Mesothelial cell of epicardium (in vitro differentiated cells): ENCODE measurements at places on chromosomes 2 and 18.

DNA sequence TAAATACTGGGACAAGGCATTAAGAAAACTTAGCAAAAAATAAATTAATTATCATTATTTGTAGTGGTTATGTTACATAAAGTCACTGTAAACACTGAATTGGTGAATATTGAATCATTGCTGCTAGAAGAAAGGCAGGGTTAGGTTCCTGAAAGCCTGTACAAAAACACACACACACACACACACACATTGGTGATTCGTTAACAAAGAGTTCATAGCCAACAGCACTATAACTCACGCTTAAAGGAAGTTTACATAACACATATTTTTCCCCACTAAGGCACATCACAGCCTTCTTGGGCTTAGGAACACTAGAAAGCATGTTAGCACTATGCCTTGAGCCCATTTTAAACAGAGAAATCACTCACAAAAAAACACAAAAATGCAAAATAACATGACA is 690.0 kb upstream of the PIK3C3 start:
- H3K27me3 ChIP-seq = no peaks in the 10 kb centered on the region
- no peak overlapping the region for H3K27ac ChIP-seq
- DNase-seq = no peak
- no peaks in the 10 kb centered on the region for H3K36me3 ChIP-seq

GRCh38 chr2:26430826-26431225 is 29.1 kb downstream of the DRC1 start:
- H3K27me3 ChIP-seq = no peaks in the 10 kb centered on the region
- no peak overlapping the region for H3K27ac ChIP-seq
- H3K36me3 ChIP-seq = no peaks in the 10 kb centered on the region
- no peak overlapping the region for H3K4me3 ChIP-seq
- H3K4me1 ChIP-seq = peaks cover 23% of the 10 kb centered on the region

DNA sequence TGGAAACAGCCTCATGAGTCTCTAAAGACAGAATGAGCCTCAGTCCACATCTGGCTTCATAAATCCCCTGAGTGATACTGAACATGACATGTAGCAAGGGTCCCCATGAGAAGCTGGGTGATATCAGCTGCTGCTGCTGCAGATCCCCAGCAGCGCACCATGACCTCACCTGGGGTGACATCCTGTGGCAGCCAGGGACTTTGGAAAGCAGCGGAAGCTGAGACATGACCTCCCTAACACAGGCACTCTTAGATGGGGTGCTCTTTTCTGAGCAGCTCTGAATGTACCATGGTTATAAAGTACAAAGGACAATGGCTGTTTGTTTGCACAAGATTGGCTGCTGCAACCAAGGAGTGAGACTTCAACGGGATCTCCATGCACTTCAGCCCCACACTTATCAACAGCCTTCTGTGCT is 74.7 kb upstream of the TMEM200C start:
- no peak for DNase-seq
- H3K36me3 ChIP-seq = peaks cover 1% of the 10 kb centered on the region
- no peak overlapping the region for H3K4me3 ChIP-seq

GRCh38 chr2:11166476-11166875 is 11.2 kb downstream of the SLC66A3 start:
- H3K27me3 ChIP-seq = no peaks in the 10 kb centered on the region
- no peak overlapping the region for H3K4me3 ChIP-seq
- DNase-seq = no peak
- H3K4me1 ChIP-seq = no peaks in the 10 kb centered on the region
- no peaks in the 10 kb centered on the region for H3K36me3 ChIP-seq

DNA sequence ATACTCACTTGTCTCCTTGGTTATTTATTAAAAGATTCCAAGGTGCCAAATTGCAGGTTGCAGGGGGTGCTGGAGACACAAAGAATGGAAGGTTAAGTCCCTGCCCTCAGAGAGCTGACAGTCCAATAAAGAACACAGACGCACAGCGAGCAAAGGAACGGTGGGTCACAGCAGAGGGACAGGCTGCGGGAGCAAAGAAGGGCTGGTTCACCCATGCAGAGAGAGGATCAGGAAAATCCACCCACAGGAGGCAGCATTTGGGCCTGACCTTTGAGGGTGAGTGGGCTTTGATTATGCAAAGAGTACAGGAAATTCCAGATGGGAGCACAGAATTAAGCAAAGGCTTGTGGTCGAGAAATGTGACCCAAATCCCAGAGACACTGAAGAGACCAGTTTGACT is 45.0 kb downstream of the ZBTB7C start:
- DNase-seq = no peak
- H3K36me3 ChIP-seq = no peaks in the 10 kb centered on the region
- no peak overlapping the region for H3K4me3 ChIP-seq
- H3K4me1 ChIP-seq = peaks cover 21% of the 10 kb centered on the region
- H3K27me3 ChIP-seq = no peaks in the 10 kb centered on the region

- H3K27me3 ChIP-seq = no peaks in the 10 kb centered on the region
- no peak overlapping the region for H3K4me3 ChIP-seq
- no peak overlapping the region for H3K27ac ChIP-seq
- no peak for DNase-seq
- no peaks in the 10 kb centered on the region for H3K36me3 ChIP-seq
Measured at GRCh38 chr2:18482666-18483065, 77.8 kb downstream of the RDH14 start.

- no peak for DNase-seq
- H3K36me3 ChIP-seq = no peaks in the 10 kb centered on the region
- H3K4me3 ChIP-seq = no peak overlapping the region
- H3K27me3 ChIP-seq = no peaks in the 10 kb centered on the region
- H3K4me1 ChIP-seq = peaks cover 8% of the 10 kb centered on the region
Measured at GRCh38 chr2:16031058-16031847, 90.9 kb downstream of the MYCN start.
